ENCODE measurements at places on chromosomes 5 and 9. TPM values are rescaled to one million over a fixed set of nuclear protein-coding genes. Genes with fewer than 3 reads are reported as not detected.

TMEM174 gene
- not detected for total RNA-seq

DNA sequence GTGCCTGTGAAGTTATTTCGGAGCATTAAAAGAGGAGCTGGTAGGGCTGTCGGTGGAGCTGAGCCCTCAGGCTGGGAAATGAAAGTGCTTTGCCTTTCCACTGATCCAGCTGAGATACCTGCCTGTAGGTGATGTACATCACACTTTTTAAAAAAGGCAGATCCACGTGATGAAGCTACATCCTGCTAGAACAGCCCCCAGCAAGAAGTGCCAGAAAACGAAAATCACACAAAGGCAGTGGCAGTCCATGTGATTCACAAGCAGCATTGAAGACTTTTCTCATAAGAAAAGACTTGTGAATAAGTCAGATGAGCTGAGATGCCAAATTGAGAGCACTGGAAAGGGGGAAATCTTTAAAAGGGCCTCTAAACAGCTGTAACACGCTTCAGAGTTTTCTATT, 765.1 kb downstream of the PTPRD start:
- H3K27me3 ChIP-seq = no peaks in the 10 kb centered on the region
- H3K4me3 ChIP-seq = no peak overlapping the region
- no peak overlapping the region for H3K27ac ChIP-seq
- no peaks in the 10 kb centered on the region for H3K36me3 ChIP-seq
- DNase-seq = no peak

PCDHGA2 gene
- total RNA-seq = 20.4 TPM

GRCh38 chr9:93369686-93370085, 81.8 kb upstream of the FAM120A start:
- H3K27me3 ChIP-seq = no peaks in the 10 kb centered on the region
- H3K4me3 ChIP-seq = no peak overlapping the region
- no peak overlapping the region for H3K27ac ChIP-seq
- no peaks in the 10 kb centered on the region for H3K4me1 ChIP-seq
- no peaks in the 10 kb centered on the region for H3K36me3 ChIP-seq
- no peak for DNase-seq

GRCh38 chr5:79547429-79547822, 33.5 kb upstream of the HOMER1 start:
- no peak for DNase-seq
- H3K4me1 ChIP-seq = no peaks in the 10 kb centered on the region
- H3K36me3 ChIP-seq = no peaks in the 10 kb centered on the region
- no peak overlapping the region for H3K4me3 ChIP-seq
- H3K27ac ChIP-seq = no peak overlapping the region
- no peaks in the 10 kb centered on the region for H3K27me3 ChIP-seq

- no peaks in the 10 kb centered on the region for H3K4me1 ChIP-seq
- no peak overlapping the region for H3K4me3 ChIP-seq
- no peaks in the 10 kb centered on the region for H3K36me3 ChIP-seq
- no peak for DNase-seq
- H3K27ac ChIP-seq = no peak overlapping the region
Measured at GRCh38 chr9:14535161-14535955, 157.9 kb downstream of the ZDHHC21 start.

SLC6A3 gene
- not detected for total RNA-seq

SNCAIP gene
- 8.1 TPM for total RNA-seq

RMRP gene
- 1,096 TPM for total RNA-seq
